ENCODE measurements at places on chromosomes 2 and 18.

DNA sequence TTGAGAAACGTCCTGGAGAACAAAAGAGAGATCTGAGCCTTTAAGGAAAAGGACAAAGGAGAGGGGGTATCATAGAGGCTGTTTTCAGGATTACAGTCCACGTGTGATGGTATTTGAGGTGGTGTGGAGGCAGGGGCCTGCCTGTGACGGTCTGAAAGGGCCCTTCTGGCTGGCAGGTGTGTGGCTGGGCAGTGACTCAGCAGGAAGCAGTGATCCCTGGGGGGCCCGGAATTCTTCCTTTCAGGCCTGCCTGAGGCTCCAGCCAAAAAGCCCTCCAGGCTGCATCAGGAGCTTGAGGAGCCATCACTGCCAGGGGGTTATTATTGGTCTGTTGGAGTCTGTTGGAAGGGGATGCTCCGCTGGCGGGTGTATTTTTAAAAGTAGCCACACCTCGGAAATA lies 97.2 kb upstream of the TMEM18 start:
- DNase-seq = no peak

DNA sequence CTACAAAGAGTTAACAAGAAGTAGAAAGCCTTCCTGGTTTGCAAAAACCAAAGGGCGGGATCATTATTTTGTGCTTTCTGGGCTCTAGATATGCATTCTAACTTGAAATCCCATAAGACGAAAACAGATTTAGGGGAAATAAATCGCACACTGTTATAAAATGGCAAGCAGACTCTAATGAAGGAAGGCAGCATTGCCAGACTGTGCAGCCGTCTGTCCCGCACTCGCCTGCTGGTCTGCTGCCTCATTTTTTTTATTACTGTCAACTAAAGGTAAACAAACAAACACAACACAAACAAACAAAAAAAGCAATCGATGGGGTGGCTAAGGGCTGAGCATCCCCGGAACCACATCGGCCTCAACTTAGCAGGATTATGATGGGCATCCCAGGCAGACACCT lies 24.4 kb downstream of the ZNF521 start:
- DNase-seq = no peak

DNA sequence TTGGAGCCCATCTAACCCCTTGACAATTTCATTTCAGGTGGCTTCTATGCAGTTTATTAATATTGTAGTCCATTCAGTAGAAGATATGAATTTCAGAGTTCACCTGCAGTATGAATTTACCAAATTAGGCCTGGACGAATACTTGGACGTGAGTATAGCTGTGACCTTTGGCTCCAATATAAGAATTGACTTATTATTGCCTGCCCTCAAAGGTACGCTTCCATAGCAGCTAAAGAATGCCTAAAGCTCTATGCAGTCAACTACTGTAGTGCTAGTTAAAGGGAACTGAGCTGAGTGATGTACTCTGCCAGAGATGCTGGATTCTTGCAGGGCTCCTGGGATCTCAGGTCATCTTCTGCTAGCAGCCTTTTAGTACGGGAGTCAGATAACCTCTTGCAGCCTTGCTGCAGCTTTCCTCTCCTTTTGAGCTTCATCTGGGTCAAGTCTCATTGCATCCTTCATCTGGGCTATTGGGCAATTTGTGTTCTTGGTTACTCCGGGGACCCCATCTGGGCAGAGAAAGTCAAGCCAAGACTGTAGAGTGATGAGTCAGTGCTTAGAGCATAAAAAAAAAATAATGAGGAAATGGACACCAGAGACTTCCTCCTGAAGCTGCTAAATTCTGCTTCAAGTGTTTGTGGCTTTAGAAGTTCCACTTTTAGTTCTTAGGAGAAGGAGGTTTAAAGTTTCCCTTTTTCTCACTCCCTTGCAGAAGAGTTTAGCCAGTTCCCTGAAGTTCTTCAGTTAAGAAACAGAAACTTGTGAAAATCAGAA lies 105.6 kb downstream of the PRPF40A start:
- DNase-seq = peak; percentile 18

DNA sequence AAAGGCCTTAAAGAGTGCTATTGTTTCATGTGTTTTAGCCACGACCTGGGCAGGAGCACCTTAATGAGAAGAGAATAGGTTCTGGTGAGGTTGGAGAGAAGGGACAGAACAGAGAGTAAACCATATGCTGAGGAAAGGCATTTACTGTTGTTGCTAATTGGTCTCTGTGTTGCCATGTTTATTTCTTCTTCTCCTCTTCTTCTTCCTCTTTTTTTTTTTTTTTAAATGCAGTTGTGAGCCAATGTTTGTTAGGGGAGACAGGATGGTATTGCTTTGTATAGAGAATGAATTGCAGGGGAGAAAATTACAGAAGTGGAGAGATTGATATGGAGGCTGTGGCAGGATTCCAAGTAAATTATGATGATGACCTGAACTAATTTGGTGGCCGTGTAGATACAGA lies 2.6 kb downstream of the SCN9A start:
- no peak for DNase-seq
